ENCODE measurements at places on chromosomes 7 and 10.

DNA sequence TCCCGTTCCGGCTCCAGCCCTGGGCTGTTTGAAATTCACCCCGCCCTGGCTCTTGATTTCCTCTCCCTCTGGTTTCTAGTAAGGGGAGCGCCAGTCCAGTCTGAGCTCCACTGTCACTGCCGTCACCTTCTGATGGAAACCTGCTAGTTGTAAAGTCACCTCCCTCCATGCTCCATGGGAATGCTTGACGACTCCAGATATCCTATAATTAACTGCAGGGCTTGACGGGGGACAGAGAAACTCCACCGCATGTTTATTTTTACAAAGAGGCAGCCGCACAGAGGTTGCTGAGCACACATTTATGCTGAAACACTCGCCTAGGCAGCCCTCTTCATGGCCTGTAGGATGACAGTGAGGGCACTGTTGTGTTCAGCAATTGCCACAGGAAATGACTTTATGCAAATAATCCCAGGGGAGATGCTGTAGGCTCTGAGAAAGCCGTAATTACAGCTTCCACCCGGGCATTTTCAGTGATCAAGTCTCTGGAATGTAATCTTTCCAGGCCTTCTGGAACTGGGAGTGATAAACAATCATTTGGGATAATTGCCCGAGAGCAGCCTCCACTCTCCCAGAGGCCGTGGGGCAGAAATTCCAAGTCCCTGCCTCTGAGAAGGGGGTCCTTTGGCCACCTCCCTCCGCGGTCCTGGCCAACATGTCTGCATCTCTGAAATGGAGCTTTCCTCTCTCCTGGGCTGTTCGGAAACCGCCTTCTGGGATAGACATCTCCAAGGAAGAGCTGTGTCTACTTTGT lies 300.5 kb downstream of the KLF6 start:
- peak; percentile 60 for DNase-seq

DNA sequence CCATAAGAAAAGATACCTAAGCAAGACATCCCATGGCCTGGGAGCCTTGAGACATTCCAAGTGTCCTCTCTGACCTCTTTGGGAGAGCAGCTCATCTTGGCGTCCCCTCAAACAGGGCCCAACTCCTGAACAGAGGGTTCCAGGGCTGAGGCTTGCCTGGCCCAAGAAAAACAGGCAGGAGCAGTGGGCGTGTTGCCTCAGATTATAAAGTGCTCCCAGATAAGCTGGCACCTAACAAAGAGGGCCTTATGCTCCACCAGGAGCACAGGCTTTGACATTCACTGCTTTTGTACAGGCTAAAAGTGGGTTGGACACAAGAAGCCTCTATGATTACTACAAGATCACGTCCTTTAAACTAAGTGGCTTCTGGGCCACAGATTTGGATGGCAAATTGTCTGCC lies 193.1 kb downstream of the FGFR2 start:
- no peak for DNase-seq

- no peak for DNase-seq
Measured at GRCh38 chr7:153061910-153062528, 302.5 kb downstream of the ACTR3B start.

- DNase-seq = no peak
Measured at GRCh38 chr7:31974351-31974750, 95.9 kb downstream of the PDE1C start.

- peak; percentile 16 for DNase-seq
Measured at GRCh38 chr10:88490231-88490980, 92.7 kb downstream of the RNLS start.

GRCh38 chr10:108421266-108421665 lies 1256.8 kb upstream of the SORCS1 start:
- peak; percentile 25 for DNase-seq

DNA sequence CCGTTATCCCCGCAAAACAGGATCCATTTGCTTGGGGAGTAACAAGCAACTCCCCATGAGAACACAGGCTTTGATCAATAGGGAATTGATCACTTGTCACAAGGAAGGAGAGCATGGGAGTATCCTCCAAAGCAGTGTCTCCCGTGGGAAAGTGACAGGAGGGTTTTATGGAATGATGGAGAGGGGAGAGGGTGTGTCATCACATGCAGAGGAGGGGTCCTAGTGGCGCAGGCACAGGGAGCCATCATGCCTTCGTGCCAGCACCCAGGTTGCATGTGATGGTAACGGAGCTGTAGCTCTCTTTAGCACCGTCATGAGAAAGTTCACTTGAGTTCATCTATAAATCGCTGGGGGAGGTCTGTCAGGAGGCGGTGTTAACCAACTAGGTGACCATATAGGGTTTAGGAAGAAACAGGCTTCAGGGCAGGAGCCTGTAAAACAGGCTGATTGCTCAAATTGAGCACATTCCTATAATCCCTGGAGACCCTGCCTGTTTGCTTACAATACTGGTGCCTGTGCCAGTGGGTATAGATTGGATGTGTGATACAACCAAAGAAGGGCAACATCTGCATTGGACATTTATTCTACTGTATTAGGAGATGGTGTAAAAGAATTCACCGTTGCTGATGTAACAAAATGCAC lies 428.5 kb downstream of the GALNT17 start:
- no peak for DNase-seq

DNA sequence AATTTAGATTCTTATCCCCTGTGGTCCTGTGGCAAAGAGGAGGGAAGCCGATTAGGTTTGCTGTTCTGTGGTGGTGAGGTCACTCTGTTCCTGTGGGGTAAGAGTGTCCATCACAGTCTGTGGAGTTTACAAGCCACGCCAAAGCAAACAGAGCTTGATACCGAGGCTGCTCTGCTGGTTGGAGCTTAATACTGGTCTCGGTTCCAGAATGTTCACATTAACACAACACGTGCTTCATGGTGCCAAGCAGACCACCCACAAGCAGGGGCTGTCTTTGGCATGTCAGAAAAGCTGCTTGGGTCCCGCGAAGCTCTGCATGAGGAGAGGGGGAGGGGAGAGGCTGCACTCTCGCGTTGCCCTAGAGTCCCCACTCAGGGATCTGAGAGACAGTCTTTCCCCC lies 47.5 kb downstream of the DNAJB6 start:
- DNase-seq = peak; percentile 58

GRCh38 chr7:69429911-69430383 lies 168.3 kb upstream of the AUTS2 start:
- no peak for DNase-seq

GRCh38 chr10:108301002-108301401 lies 1136.5 kb upstream of the SORCS1 start:
- DNase-seq = no peak

DNA sequence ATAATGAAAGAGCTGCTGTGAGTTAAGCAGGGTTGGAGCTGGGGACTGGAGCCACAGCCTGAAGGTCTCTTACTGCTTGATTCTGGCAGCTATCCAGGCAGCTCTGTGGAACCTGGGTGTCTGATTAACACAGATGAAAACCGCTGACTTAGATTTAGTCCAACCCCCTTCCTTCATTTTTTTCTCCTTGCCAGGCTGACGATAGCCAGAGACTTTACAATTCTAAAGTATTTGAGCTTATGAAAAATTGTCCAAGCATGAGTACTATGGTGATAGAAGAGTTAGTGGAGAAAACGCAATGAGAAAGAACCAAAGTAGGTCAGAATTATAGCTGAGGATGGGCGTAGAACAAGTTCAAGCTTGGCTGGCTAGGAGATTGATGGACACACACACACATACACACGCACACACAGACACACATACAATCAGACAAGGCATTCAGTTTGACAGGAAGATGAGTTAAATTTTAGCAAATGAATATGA lies 13.5 kb upstream of the GPR85 start:
- peak; percentile 76 for DNase-seq

GRCh38 chr7:8094164-8095140 lies 125.9 kb downstream of the GLCCI1 start:
- DNase-seq = no peak

- peak; percentile 46 for DNase-seq
Measured at GRCh38 chr7:78326189-78326588, 527.6 kb downstream of the PHTF2 start.

DNA sequence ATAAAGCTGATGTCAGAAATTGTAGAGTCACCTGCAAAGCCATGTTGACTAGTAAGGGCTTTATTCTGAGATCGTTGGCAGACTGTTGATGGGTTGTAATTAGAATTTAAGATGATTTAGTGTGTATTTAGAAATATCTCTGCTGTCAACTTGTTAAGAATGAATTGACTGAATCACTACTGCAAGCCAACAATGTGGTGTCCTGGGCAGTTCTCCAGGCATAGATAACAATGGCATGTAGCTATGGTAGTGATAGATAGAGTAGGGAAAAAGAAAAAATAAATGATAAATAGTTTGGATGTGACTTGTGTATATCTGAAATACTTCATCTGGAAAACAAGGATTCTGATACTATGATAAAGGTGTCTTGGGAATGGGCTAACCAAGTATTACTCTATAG lies 640.2 kb downstream of the ARL4A start:
- DNase-seq = peak; percentile 55

DNA sequence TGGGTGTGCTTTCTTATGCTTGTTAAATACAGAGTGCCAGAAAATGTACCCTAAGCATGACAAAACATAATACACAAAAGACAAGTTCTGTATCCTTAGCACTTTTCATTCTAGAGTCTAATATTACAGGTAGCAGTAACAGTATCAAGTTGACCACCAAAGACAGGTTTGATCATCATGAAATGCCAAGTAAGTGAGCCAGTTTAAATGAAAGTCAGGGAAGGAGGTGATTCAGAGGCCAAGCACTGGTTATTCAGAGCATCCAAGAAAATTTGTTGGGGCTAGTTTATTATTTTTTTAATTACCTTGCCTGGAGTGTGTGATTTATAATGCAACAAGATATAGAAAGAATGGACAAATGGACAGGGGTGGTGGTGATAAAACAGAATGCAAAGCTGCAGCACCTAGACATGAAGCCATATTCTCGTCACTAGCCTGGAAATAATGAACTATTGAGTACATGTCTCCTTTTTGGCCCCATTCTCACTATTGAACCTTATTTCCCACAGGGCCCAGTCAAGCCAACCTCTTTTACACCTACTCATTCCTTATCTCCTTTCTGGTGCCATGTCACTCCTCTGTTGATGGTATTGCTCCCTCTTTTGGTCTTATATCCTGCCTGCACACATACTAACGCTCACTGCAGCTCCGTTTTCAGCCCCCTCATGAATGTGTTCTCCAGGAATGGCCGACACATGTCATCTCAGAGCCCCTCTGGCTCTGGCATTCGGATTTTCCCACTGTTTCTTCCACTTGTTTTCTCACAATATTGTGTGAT lies 78.6 kb upstream of the GLCCI1 start:
- DNase-seq = no peak

GRCh38 chr7:131969560-131969959 lies 413.1 kb upstream of the PODXL start:
- DNase-seq = no peak

DNA sequence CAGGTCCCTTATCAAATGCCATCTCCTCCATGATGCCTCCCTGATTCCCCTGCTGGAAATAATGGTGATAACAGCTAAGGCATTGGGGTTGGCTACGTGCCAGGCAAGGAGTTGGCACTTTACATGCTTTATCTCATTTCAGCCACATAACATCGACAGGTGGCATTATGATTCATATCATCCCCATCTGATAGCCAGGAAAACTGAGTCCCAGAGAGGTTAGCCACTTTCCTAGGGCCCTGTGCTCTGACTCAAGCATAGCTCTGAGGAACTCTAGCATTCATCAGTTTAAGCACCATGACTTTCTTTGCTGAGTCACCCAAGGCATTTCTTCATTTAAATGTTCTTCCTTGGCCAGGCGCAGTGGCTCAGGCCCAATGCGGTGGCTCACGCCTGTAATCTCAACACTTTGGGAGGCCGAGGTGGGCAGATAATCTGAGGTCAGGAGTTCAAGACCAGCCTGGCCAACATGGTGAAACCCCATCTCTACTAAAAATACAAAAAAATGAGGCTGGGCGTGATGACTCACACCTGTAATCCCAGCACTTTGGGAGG lies 6.6 kb downstream of the LEP start:
- DNase-seq = peak; percentile 24

- no peak for DNase-seq
Measured at GRCh38 chr7:132750096-132750495, 173.8 kb upstream of the PLXNA4 start.

GRCh38 chr7:73941836-73942551 lies 81.0 kb downstream of the TMEM270 start:
- no peak for DNase-seq

DNA sequence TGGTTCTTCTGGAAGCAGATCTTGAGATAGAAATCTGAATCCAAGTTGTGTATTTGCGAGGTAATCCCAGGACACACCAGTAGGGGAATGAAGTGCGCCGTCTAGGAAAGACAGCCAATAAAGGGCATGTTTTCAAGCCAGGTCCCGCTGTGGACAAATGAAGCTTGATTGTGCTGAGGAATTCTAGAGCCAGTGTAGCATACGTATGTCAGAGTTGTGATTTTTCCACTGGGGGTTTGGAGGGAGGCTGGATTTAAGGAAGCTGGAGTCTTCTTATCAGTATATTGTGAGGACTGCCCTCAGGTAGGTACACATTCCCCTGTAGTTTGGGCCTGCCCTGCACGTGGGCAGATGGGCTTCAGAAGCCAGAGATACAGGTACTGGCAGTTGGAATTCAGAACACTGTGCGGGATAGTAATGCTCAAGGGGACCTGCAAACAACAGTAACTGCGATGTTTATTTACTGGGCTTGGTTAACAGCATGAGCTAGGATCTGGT lies 50.9 kb downstream of the GALNT11 start:
- DNase-seq = peak; percentile 47

GRCh38 chr10:3787816-3788215 lies 2.8 kb upstream of the KLF6 start:
- no peak for DNase-seq

DNA sequence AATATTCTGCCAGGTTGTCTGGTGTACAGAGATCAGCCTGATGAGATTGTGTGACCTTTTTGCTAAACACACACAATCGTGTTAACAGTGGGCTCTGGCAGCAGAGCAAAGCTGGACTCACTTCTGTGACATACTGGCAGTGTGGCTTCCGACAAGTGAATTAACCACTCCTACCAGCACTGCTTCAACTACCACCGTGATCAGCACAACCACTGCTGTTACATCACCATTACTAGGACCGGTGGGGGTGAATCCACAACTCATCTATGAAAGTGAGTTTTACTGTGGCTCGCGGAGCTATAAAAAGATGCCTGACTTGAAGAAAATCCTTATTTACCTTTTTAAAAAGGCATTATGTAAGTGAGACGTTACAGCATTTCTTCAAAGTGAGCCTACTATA lies 135.6 kb downstream of the WDR37 start:
- no peak for DNase-seq

GRCh38 chr7:143299346-143299745 lies 11.2 kb downstream of the CASP2 start:
- no peak for DNase-seq

Data from choroid plexus epithelial cell (primary cell).